Central memory CD4-positive, alpha-beta T cell (primary cell): ENCODE measurements at places on chromosomes 12 and 14.

DNA sequence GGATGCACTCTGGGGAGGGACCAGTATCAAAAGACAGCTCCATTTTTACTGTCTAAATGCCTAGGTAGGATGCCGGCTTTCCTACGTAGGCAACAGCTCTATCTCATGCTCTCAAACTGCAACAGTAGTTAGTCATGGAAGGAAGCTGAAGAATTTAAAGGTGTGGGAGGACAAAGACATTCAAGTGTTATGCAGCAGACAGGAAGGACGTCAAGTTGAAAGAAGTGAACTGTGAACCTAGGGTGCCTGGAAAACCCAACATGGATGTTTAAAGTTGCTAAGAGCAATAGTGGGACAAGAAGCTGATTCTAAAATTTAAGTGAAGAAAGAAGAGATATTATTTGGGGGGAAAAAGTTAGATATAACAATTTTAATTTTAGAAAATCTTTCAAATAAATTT, 5.9 kb downstream of the SEC23A start:
- peak; percentile 21 for DNase-seq

- DNase-seq = no peak
Measured at GRCh38 chr12:6187948-6188793, 12.0 kb upstream of the CD9 start.

DNA sequence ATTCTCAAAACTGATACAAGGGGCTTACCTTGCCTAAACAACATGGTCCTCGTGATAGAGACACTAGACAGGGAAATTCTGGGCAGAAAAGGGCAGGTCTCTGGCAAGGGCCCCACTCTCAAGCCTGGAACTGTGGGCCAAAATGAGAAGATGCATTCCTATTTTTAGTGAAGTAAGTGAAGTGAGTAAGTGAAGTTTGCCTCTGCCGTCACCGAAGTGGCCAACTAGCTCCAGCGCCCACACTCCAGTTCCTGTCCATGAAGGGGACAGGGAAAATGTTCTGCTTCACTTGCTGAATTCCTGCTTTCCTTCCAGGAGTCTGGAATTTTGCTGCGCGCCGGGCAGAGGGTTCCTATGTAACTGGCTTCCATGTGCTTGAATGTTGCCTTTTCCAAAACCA, 1035.6 kb upstream of the TMEM132C start:
- DNase-seq = no peak

GRCh38 chr14:93745603-93746273, 42.5 kb downstream of the PRIMA1 start:
- no peak for DNase-seq

GRCh38 chr14:83007641-83008225, 1474.1 kb upstream of the SEL1L start:
- no peak for DNase-seq

DNA sequence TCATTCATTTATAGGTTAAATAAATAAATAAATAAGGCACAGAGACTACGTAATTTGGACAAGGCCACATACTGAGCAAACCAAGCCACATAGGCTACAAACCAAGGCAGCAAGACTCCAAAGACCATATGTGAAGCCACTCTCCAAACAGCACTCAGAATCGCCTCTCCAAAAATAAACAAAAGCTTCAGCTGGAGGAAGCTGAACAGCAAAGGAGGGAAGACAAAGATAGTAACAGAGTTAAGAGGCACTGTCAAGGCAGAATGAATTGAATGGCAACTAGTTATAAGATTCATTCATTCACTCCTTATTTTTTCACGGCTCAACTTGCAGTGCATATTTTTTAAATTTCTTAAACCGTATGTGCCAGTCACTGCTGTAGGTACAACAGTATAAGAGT, 200.5 kb upstream of the GRIP1 start:
- DNase-seq = no peak

DNA sequence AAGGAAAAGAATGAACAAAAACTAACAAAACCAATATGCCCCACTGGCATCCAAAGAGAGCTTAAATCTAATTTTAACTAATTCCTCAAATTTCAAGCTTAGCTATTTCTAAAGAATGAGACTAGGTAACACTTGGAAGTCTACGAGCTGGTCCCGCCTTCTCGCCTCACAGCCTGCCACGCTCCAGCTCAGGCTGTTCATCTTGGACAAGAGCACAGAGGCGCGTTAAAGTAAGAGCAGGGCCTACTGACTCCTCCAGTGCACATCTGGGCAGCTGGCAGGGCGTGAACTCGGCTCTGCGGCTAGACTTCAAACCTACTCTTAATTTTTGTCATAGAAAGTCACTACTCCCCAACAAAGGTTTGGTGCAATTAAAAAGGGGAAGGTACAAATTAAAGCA, 64.6 kb downstream of the DICER1 start:
- no peak for DNase-seq

GRCh38 chr14:105378873-105379685, 19.3 kb upstream of the TEX22 start:
- DNase-seq = no peak

DNA sequence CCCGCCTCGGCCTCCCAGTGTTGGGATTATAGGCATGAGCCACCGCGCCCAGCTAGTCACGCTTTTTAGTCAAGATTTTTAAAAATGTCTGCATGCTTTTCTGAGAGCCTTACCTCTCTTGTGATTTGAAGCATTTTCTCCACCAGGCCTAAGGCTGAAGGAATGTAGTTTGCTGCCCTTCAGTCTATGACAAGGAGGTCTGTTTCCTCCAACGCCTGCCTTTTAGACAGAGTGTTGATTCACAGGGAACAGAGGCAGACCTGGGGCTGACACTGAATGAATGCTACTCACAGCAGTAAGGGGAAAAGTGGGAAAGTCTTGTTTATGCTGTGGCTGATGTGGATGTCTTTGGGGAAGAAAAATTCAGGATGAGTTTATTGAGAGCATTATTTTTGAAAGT, 27.2 kb upstream of the MDM2 start:
- no peak for DNase-seq

GRCh38 chr12:26535826-26536225, 297.2 kb downstream of the ITPR2 start:
- no peak for DNase-seq

- DNase-seq = no peak
Measured at GRCh38 chr14:23513005-23513817, 38.4 kb downstream of the ZFHX2 start.

DNA sequence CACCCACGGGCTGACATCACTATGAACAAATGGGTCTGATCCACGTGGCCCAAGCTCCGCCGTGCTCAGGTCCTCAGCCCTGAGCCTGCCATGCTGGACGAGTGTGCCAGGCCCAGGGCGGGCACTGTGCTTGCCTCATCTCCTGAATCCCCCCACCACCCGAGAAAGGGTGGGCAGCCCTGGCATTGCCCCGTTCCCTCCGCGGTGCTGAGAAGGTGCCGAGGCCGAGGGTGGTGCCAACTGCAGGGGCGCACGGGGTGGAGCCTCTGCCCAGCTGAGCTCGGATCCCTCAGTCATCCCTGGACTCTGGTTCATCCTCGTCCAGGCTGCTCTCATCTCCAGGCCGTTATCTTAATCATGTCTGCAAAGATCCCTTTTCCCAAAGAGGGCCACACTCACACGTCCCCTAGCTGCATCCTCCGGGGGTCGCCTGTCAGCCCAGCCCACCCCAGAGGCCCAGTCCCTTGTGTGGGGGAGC, 60.6 kb downstream of the NOC4L start:
- DNase-seq = no peak

DNA sequence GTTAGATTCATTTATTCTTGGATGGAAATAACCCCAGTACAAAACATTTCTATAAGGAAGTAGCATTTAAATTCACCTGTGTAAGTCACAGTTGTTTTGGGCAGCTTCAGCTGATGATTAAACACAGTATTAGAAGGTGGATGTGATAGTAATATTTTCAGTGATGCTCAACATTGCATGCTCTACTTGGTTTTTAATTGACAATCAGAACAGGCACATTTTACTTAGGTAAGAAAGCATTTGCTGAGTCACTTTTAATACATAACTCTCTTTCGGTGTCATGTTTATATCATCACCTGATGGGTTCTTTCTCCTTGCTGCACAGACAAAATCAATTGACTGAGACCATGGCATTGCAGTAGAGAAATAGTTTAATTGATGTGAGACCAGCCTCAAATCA, 80.7 kb downstream of the CMAS start:
- DNase-seq = no peak

GRCh38 chr12:112992541-112993398, 14.5 kb downstream of the OAS2 start:
- DNase-seq = peak; percentile 12

GRCh38 chr12:64610079-64610659, at the start of gene RASSF3:
Gene RASSF3 (plus strand): TSS chr12:64610495. CDS start chr12:64610633, 138 bp downstream.
- peak; percentile 77 for DNase-seq

DNA sequence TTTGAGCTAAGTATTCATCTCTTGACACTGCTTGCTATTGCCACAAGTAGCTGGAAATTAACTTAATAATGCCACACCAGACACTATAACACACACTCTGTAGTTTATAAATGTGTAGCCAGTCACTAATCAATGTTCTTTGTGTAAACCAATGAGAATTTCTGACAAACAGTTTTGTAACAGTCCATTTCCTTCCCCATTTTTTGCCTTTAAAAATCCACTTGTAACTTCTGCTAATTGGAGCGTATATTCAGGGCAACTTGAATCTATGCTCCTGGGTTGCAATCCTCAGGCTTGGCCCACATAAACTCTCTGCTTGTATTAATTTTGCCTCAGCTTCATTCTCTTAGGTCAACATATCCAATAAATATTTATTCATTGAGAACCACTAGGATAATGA, 125.0 kb upstream of the DHRS4 start:
- no peak for DNase-seq

- DNase-seq = no peak
Measured at GRCh38 chr12:62599854-62600437, 133.3 kb downstream of the MON2 start.

- DNase-seq = no peak
Measured at GRCh38 chr12:106915635-106916026, 40.1 kb upstream of the TMEM263 start.

- no peak for DNase-seq
Measured at GRCh38 chr14:25667387-25667786, 617.4 kb upstream of the STXBP6 start.

DNA sequence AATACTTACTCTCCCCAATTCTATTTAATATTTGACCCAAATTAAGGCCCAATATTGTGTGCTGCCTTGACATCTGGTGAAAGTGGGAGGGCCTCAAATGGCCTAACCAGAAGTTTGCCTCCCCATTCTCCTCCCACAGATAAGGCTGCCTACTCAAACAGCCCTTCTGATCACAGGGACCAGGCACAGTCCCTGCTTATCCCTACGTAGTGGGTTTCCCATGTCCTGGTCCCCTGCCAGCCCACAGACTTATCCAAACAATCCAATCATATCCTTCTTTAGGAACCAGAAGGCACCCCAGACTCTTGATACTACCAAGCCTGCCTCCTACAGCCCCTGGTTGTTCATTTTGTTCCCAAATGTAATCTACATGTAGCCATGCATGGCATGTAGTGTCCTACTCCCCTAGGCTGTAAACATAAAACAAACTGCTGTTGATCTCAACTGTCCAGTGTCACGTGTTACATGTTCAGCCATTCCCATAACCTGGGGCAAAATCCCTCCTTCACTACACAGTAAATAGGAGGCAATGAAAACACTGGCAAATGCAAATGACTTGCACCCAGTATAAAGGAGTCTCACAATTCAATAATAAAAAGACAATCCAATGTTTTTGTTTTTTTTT, 49.3 kb downstream of the EEA1 start:
- DNase-seq = no peak

DNA sequence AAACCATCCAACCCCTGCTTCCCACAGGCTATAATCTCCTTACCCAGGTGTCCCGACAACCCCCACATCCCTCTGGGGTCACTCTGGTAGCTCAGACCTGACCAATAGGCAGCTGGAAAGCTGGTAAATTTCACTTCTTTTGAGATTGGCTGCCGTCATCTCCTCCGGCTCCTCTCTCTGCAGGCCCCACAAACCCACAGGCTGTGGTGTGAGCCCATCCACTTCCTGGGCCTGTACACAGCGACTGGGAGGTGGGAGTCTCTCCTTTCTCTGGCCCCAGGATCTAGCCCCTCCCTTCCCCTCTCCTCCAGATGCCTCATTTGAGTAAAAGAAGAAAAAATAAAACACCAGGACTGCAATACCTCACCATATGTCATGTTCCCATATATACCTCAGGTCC, 709 bp downstream of the INHBC start:
- no peak for DNase-seq

DNA sequence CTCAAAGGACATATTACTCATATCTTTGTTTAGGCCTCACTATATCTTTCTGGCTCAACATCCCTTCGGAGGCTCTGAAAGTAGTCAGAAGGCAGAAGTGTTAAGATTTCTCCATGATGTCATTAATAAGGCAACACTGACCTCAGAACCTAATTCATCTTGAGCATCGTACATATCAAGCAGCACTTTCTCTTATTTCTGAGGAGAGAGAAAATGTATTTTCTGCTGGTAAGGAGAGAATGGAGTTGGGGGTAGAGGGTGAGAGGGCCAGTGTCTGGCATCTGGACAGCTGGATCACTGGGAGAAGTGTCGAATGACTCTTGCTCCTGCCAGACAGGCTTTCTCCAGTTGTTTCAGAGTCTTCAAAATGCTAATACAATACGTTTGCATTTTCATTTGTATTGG, 213.2 kb upstream of the PRICKLE1 start:
- no peak for DNase-seq

DNA sequence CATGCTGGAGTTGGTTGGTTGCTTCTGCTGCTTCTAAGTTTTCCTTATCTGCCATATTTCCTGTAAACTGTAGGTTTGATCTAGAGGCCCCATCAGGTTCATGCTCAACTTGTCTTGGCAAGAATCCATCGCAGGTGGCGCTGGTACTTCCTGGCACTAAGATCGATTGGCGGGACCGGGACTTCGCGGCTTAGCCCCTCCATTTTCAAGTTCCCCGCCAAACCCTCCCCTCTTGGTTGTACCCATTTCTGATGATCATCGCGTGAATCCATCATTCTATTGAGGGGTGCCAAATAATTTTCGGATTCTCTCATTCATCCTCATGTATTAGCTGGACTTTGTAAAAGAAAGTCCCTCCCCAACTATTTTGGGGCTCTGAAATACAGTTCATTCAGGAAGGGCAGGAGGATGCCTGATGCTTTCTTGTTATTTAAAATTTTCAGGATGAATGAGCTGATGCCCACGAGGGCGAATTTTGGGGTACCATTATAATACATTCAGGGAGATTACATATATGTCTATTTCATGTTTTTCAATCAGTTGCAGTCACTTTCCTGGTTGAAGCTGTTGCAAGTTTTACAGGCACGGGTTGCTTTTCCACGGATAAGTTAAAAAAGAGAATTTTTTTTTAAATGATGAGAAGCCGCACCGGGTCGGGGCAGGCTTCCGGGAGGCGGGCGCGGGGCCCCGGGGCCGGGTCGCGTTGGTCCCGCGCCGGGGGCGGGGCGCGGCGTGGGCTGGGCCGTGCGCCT, 395 bp upstream of the BRI3BP start:
- peak; percentile 83 for DNase-seq

- DNase-seq = no peak
Measured at GRCh38 chr12:42282294-42282693, 43.6 kb downstream of the ZCRB1 start.

DNA sequence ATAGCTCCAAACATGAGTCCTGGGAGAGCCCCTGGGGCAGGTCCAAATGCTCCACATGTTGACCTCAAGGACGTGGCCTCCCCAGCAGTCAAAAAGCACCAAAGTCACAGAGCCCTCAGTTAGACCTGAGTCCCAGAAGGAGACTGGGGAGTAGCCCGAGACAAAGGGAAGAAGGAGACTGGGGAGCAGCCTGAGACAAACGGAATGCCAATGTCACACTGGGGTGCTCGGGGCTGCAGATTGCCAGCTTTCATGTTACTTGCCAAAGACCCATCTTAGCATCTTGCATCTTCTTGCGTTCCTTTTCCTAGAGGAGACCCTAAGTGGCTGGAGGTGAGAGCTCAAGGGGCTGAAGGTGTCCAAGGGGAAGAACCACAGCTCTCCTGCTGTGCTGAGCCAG, 14.9 kb downstream of the PLEKHD1 start:
- no peak for DNase-seq
